ENCODE measurements at places on chromosomes 2 and 18.

GRCh38 chr18:30623401-30624065 is 419.0 kb downstream of the DSC3 start:
- DNase-seq: no peak

DNA sequence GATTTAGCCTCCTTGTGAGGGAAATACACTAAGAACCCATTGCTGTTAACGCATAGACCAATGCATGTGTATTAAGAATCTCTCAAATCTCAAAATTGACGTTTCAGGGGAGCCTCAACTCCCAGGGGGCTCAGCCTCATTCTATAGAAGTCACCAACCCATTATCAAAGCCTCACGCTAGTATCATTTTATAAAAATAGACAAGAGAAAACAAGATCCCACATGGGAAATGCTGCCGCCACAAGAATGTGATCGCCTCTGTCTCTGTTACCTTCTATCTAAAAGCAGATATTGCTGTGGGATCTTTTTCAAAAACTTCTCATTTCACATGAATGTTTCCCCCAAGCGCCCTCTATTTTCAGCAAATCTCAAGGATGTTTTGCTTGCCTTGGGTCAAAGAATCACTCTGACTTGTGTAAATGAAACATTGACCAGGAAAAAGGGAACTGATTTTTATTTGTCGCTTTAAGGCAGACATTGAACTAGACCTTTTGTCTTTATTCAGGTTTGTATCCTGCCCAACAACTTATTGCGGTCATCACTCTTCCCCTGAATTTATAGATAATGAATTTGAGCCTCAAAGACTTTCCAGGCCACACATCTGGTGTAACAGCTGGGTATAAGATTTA is 679.0 kb upstream of the ID2 start:
- no peak for DNase-seq

DNA sequence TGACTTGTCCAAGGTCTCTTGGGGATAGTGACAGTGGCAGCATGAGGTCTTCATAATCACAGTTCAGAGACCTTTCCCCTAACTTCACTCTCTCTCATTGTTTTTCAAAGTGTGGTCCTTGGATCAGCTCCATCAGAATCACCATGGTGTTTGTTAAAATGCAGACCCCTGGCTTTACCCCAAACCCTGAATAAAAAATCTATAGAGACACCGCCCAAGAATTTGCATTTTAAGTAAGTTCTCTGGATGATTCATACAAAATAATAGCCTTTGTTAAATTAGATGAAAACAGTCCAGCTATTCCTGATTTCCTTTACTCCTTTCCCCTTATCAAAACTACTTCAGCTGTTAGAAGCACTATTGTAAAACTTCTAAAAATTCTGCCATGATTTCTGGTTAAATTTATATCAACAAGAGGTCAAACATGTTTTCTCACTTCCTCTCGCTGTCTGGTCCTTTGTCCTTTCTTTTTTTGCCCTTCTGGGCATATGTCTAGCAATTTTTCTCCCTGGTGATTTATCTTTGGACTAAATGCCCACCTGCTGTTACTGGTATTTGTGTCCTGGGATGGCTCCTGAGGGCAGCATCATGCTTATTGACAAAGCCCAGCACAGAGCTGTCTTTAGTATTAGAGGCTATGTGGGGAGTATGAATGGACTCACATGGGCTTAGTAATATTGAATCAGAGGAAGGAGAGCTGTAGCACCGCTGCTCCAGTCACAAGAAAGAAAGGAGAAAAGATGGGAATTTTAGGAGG is 63.4 kb downstream of the LHCGR start:
- DNase-seq: no peak

- DNase-seq: no peak
Measured at GRCh38 chr2:175062787-175063585, 57.8 kb upstream of the CHN1 start.

DNA sequence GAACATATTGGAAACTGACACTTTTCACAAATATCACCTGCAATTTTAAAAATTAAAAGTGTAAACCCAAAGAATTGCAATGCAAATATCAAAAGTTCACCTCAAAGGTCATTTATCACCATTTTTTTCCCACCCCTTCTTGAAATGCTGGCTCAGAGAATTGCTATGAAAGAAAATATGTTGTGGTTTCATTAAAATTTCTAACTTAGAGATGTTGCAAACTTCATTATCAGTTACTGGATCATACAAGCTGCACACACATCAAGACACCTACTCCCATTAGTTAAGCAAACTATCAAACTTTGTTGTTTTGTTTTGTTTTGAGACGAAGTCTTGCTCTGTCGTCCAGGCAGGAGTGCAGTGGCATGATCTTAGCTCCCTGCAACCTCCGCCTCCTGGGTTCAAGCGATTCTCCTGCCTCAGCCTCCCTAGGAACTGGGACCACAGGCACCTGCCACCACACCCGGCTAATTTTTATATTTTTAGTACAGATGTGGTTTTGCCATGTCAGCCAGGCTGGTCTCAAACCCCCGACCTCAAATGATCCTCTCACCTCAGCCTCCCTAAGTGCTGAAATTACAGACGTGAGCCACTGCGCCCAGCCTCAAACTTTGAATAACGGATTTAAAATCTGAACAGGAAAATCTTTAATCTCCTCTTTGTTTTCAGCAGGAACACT is 37.0 kb downstream of the STK39 start:
- DNase-seq: no peak

DNA sequence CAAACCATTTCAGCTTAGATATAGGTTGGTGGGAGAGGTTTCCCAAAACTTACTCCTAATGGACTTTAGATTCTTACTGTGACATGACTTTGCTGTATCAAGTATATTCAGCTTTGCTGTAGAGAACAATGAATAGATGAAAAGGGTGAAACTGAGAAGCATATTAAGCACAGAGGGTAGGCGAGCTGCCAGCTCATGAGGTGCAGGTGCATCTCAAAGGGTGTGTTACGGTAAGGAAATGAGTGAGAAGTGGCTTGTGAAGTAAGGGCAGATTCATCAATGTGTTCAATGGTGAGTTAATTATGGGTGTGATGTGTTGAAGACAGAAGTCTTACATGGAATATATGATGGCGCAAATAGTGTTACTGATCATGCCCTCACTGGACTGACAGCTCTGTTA is 49.3 kb downstream of the CD8B2 start:
- no peak for DNase-seq

DNA sequence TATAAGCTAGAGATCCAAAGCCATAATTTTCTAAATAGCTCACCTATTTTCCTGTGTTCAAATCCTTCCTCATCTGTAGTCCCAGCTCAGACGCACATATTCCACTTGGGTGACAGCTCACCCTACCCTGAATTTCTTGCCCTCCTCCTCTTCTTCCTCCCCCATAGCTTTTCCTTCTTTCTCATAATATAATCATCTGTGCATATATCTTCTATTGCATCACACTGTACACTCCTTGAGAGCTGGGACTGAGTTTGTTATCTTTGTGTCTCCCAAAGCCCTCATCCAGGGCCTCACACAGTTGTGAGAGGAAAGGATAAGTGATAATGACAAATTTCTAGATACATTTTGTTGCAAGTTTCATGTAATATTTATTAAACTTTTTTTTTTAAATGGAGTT is 55.9 kb upstream of the RTN4 start:
- no peak for DNase-seq

- DNase-seq: no peak
Measured at GRCh38 chr2:51232027-51232426, 200.1 kb upstream of the NRXN1 start.

DNA sequence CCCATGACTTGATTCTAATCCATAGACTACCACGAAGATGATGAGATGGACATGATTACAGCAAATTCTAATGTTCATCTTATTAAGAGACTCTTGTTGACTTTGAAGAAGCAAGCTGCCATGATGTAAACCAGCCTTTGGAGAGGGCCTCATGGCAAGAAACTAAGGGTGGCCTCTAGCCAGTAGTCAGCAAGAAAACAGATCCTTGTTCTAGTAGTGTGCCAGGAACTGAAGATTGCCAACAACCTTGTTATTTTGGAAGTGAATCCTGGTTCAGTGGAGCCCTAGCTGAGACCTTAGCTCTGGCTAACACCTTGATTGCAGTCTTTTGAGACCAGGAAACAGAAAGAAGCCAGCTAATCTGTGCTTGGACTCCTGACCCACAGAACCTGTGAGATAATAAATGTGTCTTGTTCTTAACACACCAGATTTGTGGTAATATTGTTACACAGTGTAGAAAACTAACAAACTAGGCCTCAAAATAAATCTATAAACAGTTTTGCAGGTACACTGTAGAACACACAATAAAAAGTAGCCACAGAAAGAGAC is 10.0 kb downstream of the PHOSPHO2 start:
- no peak for DNase-seq

DNA sequence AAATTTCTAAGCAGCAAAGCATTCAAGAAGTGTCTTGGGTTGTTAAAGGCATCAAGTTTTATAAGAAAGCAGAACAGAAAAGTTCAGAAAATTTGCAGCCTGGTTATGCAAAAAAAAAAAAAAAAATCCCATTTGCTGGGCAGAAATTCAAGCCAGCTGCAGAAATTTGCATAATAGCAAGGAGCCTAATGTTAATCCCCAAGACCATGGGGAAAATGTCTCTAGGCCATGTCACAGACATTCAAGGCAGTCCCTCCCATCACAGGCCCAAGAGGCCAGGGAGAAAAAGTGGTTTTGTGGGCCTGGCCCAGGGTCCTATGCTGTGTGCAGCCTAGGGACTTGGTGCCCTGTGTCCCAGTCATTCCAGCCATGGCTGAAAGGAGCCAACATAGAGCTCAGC is 269.0 kb upstream of the SLC39A10 start:
- no peak for DNase-seq

- DNase-seq: peak; percentile 50
Measured at GRCh38 chr2:207155516-207156444, 10.0 kb downstream of the KLF7 start.

DNA sequence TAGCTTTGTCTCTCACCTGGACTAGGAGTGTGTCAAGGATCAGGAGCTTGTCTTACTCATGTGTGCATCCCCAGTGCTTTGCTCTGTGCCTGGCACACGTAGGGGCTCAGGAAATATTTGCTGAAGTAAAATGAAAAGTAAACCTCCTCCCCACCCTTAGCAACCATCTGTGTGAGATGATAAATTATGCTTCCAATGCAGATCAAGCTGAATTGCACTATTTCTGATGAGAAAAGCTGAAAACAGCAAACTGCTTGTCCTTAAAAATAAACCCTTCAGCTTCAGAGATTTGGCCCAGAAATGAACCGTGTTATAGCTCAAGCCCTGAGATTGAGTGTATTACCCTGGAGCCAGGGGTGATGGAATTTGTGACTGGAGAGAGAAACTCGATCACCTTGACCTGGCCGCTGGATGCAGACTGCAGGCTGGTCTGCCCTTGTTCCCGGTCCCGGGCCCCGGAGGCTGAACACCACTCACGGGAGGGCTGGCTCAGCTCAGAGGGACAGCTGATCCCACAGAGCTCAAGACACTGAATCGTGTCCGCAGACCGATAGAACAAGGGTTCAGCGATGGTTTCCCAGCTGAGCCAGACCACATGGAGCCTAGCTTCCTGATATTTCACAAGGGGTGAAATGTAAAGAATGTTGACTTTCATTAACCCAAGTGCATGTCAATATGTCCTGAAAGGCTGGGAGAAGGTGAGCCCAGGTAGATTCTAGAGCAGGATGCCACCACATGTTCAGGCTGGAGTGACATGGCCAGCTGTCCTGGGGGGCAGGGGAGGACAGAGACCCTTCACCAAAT is 50.5 kb downstream of the DDX1 start:
- no peak for DNase-seq

DNA sequence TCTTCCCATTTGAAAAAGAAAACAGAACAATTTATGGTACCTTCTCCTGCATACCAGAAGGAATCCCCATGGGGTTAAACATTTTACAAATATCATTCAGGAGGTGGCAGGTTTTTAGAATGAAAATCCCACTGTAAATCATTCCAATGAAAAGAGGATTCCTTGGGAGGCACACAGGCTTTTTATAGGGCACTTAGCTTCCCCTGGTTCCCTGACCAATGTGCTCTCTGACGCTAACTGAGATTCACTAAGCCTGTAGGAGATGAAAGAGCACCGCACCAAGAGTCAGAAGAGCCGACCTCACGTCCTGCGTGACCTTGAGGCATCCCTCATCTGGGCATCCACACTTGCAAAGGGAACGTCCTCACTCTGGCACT is 82.5 kb downstream of the CMPK2 start:
- no peak for DNase-seq

DNA sequence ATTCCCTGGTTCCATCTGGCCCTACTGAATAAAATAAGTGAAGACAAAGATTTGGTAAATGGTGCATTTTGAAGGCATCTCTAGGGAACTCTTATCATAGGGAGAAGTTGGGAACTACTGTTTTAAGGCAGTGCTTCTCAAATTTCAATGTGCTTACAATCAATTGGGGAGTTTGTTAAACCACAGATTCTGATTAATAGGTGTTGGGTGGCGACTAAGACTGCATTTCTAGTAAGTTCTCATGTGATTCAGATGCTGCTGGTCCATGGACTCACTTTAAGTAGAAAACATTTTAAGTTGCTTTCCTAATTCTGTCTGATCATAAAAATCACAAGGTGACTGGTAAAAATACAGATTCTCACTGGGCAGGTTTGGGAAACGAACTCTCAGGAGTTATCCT is 14.6 kb downstream of the FARSB start:
- DNase-seq: no peak

GRCh38 chr2:65580824-65581223 is 148.4 kb upstream of the SPRED2 start:
- no peak for DNase-seq

DNA sequence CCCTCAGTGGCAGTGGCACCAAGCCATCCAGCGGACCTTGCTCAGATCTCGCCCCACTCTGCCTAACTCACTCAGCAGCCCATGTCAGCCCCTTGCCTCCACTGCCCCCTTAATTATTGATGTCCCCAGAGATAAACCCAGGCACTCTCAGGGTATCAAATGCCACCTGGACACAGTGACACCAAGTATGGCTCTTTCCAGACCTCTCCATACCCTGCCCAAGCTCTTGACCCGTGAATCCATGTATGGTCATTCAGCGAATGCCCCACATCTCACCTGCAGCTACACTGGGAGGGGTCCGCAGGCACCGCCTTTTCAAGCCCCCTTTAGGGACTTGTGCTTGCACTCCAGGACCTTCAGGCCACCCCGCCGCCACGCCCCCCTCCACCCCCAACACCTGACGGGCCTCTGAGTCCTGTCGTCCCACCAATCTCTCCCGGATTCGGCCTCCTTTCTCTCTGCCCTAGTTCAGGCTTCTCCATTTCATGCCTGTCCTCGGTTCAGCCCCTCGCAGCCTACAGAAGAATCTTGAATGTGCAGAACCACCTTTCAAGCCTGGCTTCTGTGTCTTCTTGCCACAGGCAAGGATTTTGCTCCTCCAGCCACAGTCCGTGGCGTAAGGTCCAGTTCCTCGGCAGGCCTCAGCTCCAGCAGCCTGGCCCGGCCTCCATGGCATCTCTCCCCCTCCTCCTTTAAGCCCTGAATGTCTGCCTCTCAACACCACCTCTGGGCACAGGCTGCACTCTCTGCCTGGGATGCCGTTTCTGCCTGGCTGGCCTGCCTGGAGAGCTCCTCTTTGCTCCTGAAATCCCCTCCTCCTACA is 54.1 kb upstream of the ODC1 start:
- no peak for DNase-seq

Measured in NCI-H187 treated with DMSO at 0.1 percent for 48 hours (cell line).